ENCODE measurements at places on chromosomes 1 and 21. TPM values are rescaled to one million over a fixed set of nuclear protein-coding genes. Genes with fewer than 3 reads are reported as not detected.
A peak's percentile ranks its signal among the peaks of the same experiment; 100 is the strongest.

HES3 gene
- not detected for total RNA-seq

DNA sequence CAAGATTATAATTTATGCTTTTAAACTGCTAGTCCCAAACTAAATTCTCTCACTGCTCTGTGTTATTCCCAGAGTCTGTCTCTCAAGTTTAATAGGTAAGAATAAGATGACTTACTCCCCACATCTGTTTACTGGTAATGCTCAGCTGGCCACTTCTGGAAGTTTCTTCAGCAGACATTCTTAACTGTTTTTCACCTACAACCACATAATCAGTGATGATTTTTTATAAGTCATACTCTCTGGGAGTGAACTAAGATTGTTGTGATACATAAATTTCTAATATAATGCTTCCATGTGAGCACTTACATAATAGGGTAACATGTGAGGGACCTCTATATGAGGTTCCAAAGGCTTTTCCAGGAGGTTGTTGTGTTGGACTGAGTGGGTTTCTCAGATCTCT is 8.7 kb downstream of the SLAMF7 start:
- no peak for DNase-seq

KTI12 gene
- 11.8 TPM for total RNA-seq

- DNase-seq, result no peak
Observed at GRCh38 chr1:214002060-214002459, 14.3 kb downstream of the PROX1 start.

DNA sequence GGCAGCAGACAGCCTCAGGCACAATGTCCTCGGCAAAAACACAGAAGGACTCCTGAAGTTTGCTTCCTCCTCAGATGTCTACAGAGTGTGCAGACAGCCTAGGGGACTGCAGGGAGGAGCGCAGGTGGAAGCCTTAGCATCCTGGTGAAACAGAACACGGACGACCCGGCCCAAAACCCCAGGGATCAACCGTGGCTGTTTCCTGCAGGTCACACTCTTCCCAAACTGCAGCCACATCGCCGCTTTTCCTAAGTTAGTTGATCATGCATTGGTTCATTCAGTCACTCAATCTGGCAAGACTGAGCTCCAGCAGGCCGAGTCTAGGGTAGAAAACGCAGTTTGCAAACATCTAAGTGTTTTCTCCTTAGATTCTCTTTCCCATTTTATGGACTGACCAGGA is 33.4 kb downstream of the FHAD1 start:
- DNase-seq, result no peak

DNA sequence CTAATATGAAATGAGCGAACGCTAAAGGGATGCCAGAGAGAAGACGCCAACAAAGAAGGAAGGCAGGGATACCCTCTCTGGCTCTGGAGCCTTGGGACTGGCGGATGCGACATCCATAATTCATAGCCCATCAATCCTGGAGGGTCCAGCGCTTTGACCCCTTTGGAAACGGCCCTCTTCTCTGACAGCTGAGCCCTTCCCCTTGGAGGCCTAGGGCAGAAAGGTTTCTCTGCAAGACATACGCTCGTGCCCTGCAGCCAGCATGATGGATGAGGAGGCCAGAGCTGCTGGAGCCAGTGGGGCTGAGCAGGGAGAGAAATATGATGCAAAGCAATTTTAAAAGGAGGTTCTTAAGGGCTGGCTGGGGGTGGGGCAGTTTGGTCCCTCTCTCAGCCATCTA is 22.2 kb downstream of the OPTC start:
- no peak for DNase-seq

DNA sequence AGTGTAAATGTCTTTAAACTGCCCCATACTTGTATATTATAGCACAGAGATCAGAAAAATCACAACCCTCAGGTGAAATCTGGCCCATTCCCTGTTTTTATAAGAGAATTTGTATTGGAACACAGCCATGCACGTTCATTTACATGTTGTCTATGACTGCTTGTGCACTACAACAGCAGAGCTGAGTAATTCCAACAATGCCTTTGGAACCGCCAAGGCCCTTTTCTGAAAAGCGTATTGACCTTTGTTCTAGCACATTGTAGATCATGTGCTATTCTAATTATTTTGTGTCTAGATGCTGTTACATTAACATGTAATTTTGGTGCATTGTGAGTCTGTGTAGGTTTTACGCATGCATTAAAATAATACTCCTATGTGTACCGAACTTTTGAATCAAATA is 339.6 kb downstream of the CHRM3 start:
- DNase-seq, result no peak

DNA sequence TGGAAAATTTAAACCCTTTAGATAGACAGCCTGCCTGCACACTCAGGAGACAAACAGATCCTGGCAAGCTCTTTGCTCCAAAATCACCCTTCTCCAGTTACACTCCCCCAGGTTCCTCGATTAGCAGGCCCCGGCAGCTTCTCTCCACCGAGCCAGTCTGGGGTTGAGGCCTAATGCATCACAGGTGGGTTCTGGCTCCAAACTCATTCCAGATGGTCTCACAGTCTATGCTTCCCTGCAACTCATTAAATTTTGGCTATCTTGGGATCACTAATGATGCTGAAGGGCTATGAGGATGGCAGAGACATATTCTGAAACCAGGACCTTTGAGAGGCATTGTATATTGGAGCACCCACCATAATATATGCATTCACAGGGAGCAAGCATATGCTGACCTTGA is 559.8 kb upstream of the USP24 start:
- DNase-seq, result no peak

- DNase-seq, result no peak
Observed at GRCh38 chr1:94919241-94920030, 7.5 kb downstream of the CNN3 start.

SYCP1 gene
- not detected for total RNA-seq

MPL gene
- 0.73 TPM for total RNA-seq

GRCh38 chr1:226827458-226827857 is 43.0 kb upstream of the PSEN2 start:
- DNase-seq, result no peak

- DNase-seq, result no peak
Observed at GRCh38 chr1:88662723-88663122, 21.4 kb upstream of the PKN2 start.

- no peak for DNase-seq
Observed at GRCh38 chr1:8097908-8098307, 71.8 kb upstream of the ERRFI1 start.

DNA sequence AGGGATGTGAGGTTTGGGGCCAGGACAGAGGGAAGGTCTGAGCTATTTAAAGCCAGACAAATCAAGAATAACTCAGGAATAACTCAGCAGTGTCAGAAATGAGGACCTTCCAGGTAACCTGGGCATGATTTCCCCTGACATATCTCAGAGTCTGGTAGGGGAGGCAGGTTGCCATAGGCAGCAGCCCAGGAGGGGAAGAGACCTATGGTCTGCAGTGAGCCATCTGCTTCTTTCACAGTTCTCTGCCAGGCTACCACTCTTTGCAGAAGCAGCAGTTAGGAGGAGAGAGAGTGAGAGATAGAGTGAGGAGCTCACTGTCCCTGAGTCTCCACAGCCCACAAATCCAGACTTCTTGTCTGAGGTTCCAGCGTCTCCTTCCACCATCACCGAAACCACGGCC is 6.3 kb upstream of the VSIG8 start:
- no peak for DNase-seq

DNA sequence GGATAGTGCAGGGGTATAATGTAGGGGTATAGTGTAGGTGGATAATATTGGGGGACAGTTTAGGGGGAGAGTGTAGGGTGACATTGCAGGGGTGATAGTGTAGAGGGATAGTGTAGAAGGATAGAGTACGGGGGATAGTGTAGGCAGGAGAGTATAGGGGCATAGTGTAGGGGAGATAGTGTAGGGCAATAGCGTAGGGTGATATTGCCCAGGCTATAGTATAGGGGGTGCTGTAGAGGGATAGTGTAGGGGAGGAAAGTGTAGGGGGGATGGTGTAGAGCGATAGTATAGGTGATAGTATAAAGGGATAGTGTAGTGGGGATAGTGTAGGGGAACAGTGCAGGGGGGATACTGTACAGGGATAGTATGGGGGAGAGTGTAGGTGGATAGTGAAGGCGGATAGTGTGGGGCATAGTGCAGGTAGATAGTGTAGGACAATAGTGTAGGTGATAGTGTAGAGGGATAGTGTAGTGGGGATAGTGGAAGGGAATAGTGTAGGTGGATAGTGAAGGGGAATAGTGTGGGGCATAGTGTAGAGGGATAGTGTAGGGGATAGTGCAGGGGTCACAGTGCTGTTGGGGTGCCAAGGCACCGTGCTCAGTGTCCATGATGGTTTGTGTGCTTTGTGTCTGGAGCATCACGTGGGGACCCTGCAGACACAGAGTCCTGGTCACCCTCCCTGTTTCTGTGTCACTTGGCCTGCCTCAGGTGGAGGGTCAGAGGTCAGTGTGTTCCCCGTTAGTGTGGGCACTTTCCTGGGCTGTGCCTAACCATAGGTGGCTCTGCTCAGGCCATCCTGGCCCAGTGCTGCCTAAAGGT is 10.5 kb upstream of the ARF1 start:
- DNase-seq, result no peak

DNA sequence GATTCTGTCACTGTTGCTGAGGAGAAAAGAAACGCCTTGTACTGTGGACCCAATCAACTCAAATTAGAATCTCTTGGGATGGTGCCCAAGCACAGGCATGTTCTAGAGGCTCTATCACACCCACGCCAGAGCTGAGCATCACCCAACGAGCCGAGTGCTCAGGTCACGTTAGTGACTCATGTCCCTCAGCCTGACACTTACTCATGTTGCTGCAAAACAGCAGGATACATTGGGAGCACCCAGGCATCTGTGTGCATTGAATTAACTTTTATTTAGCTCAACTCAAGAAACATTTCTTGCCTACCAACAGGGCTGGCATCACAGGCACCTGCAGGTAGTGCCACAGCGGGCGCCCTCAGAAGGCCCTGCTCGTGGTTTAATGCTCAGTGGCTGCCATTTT is 149.8 kb downstream of the ETS2 start:
- DNase-seq, result no peak

- no peak for DNase-seq
Observed at GRCh38 chr1:36448530-36449056, 1.7 kb downstream of the OSCP1 start.

DNA sequence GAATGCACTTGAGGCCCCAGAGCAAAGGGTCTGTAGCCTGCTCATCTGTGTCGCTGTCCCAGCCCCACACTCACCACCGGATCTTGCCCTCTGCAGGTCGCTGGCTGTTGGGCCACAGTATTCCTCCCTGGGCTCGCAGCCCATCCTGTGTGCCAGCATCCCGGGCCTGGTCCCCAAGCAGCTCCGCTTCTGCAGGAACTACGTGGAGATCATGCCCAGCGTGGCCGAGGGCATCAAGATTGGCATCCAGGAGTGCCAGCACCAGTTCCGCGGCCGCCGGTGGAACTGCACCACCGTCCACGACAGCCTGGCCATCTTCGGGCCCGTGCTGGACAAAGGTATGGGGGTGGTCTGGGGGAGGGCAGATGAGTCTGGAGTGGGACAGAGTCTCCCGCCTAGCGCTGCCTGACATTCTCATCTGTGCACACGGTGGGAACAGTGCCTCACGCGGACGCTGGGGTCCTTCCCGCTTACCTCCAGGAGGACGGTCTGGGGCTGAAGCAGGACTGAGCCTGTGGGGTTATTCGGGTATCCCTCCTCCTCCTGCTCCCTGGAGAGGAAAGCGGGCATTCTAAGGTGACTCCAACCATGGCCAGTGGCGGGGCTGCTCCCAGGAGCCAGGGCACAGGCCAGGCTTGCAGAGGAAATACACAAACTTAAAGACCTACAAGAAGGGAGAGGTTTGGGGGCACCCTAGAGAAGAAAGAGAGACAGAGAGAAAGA is 15.9 kb downstream of the WNT3A start:
- DNase-seq, result no peak

DNA sequence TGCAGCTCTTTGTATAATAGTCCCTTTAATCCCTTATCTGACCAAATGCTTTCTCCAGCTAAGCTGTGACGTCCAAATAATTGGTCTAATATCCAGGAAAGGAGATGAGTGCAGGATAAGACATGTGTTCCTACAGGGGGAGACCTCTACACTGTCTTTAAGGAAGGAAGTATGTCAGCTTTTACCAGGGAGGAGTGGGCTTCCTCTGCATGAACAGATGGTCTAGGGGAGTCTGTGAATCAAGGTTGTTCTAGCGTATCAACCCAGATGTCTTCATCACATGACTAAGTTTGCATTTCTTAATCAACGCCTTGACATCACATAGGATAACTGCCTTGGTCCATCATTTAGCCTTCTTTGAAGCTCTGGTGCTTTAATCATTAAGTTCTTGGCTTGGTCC is 528.2 kb downstream of the MRPL39 start:
- DNase-seq, result no peak

CFAP126 gene
- not detected for total RNA-seq

GRCh38 chr1:143735764-143736461 is 235.9 kb downstream of the FAM72C start:
- DNase-seq, result peak; percentile 59

RNU1-1 gene
- total RNA-seq, result 1,678 TPM

GRCh38 chr1:154808261-154808908 is 61.7 kb downstream of the KCNN3 start:
- DNase-seq, result no peak

DNA sequence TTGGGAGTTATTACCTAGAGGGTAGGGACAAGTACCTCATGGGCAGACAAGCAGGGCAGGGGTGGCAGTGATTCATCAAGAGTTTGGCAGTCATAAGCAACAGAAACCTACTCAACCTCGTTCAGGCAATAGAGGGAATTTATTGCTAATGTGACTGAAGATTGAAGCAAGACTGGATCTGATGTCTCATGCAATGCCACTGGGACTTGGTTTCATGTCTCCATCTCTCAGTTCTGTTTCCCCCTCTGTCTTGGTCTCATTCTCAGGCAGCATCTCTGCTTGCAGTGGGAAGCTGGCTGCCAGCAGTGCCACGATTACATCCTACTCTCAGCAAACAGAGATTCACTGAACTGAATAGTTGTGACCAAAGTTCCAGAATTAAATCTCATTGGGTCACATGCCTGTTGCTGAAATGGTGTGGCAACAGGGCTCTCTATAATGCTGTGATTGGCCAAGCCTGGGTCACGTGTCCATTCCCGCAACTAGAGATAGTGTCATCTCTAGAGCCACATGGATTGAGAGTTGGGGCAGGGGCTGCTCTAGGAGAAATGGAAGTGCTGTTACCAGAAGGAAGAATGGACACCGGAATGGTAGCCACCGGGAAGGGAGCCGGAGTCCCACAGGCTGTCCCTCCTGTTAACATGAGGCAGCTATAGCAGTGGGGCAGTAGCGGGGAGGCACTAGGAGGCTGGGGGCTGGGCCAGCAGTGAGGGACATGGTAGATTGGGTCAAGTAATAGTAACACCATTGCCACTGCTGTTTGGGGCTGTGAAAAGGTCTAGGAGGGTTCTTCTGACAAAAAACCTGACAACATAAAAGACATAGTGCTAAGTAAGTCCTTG is 3.9 kb upstream of the CDC42 start:
- no peak for DNase-seq

GRCh38 chr1:84940481-84940880 is 47.5 kb upstream of the LPAR3 start:
- no peak for DNase-seq

NUP210L gene
- total RNA-seq, result not detected
